Cerebellum (tissue), 4 donors: ENCODE measurements at places on chromosomes 7 and 10.
A peak's percentile ranks its signal among the peaks of the same experiment; 100 is the strongest.

GRCh38 chr10:60363187-60363586, 26.5 kb downstream of the ANK3 start:
- DNase-seq = no peak

DNA sequence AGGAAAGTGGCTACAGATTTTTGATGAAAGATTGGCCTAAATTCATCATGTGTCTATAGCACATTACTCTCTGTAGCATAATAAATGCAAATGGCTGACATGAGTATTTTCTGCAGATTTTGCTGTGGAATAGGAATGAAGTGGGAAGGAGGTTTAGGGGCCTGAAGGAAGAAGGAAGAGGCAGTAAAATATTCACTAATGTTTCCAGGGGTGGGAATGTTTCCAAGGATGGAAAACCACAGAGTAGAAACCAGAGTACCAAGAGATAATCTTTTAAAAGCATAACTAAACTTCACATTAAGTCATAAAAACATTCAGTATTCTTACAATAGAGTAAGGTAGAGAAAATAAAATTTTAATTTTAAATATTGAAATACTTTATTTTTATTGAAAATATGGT, 267.8 kb downstream of the BICC1 start:
- no peak for DNase-seq

GRCh38 chr10:63720072-63720537, 198.9 kb downstream of the REEP3 start:
- peak; percentile 55 for DNase-seq

GRCh38 chr7:127889677-127890076, 141.6 kb downstream of the LRRC4 start:
- DNase-seq = no peak

DNA sequence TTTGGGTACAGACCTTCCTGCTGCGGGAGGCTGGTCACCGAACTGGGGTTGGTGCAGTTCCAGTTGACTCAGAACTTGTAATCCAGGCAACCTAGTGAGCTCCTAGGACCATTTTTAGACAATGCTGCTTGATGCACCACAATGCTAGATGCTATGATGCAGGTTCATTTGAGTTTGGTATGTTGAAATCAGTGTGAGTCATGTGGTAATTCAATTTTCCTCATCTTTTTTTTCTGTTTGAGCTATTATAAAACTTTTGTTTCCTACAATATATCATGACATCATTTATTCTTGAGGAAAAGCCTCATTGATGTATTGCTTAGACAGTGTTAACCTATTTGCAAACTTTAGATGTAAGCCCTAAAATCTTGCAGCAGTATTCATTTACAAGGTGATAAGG, 40.9 kb upstream of the MTPN start:
- no peak for DNase-seq

- no peak for DNase-seq
Observed at GRCh38 chr7:65441010-65441409, 67.4 kb downstream of the ZNF92 start.

DNA sequence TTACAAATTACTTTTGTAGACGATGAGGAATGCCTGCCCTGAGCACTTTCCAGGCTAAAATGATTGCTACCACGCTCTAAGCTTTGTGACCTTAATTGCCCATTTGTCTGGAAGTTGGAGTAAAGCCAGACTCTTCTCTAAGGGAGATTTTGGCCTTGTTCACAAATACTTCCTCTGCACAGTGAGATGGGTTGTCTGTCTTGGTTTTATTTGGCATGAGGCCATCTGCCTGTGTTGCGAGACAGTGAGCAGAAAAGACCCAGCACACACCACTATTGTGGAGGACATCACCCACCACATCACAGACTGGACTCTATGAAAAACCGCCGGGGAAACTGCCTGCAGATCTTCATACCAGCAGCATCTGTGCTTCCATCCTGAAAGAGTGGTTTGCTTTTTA, 138.4 kb downstream of the BICC1 start:
- DNase-seq = no peak
